Activated CD4-positive, alpha-beta T cell treated with anti-CD3 and anti-CD28 coated beads, Interleukin-2, amount 10 ng/mL, durations not matched to agents 7 days and 5 days (primary cell): ENCODE measurements at places on chromosomes 7 and 10.

- no peak for DNase-seq
Observed at GRCh38 chr10:101935431-101935830, 91.8 kb upstream of the KCNIP2 start.

- DNase-seq, result no peak
Observed at GRCh38 chr10:14116021-14116420, 214.7 kb downstream of the FRMD4A start.

- DNase-seq, result no peak
Observed at GRCh38 chr10:62996516-62996915, 136.6 kb upstream of the NRBF2 start.

GRCh38 chr10:97090644-97091043 lies 95.1 kb downstream of the SLIT1 start:
- no peak for DNase-seq

GRCh38 chr7:98365863-98366561 lies 34.9 kb downstream of the BAIAP2L1 start:
- no peak for DNase-seq

- no peak for DNase-seq
Observed at GRCh38 chr7:44150466-44150832, 9.3 kb upstream of the MYL7 start.

DNA sequence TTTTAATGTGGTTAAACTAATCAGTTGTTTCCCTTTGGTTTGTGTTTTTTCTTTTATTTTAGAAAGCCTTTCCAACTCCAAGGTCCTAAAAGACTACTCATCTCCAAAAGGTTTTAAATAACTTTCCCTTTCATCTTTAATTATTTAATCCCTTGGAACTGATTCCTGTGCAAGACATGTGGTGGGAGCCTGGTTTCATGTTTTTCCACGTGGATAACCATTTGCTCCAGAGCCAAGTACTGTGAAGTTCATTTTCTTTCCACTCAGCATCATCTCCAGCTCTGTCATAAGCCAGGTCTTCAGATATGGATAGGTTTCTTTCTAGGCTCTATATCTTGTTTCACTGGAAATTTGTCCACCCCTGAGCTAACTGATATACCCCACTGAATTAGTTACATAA lies 16.7 kb downstream of the PPP1R3C start:
- DNase-seq, result no peak

GRCh38 chr10:1873661-1874315 lies 136.5 kb upstream of the ADARB2 start:
- DNase-seq, result no peak

DNA sequence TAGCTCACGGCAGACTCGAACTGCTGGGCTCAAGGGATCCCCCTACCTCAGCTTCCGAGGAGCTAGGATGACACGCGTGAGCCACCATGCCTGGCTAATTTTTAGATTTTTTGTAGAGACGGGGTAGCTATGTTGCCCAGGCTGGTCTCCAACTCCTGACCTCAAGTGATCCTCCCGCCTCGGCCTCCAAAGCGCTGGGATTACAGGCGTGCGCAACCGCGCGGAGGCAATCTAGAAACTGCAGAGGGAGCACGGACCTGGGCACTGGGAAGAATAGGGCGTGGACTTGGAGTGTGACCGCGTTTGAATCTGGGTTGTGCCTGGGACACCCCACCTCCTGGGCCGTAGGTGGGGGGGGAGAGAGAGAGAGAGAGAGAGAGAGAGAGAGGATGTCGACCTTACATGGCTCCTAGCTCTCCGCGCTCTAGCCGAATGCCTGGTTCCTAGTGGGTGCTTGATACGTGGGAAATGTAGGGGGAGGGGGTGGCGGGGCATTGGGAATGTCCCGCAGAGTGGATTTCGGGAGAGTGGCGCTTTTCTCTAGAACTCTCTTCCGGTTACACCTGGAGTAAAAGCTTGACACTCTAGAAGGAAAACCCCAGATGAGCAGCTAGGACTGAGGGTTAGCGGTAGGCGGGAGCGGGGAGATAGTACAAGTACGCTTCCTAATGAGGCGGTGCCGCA lies 1.2 kb upstream of the MAP3K8 start:
- DNase-seq, result peak; percentile 13

GRCh38 chr7:94109556-94109955 lies 105.4 kb upstream of the BET1 start:
- no peak for DNase-seq

DNA sequence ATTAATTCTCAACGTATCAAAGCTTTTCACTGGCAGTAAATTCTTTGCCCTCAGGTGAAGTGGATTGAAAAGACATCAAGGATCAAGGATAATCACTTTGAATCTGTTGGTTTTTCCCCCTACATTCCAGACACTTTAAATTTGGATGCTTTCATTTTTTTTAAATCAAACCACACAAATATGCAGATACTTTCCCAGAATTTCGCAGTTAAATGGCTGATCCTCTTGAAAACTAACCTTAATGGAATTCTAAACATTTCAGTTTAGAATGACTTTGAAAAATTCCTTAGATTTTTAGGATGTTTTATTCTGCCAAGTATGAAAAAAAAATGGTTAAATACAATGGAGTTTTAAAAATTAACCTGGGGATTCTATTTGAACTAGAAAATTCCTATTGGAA lies 325.9 kb downstream of the GFRA1 start:
- DNase-seq, result no peak

DNA sequence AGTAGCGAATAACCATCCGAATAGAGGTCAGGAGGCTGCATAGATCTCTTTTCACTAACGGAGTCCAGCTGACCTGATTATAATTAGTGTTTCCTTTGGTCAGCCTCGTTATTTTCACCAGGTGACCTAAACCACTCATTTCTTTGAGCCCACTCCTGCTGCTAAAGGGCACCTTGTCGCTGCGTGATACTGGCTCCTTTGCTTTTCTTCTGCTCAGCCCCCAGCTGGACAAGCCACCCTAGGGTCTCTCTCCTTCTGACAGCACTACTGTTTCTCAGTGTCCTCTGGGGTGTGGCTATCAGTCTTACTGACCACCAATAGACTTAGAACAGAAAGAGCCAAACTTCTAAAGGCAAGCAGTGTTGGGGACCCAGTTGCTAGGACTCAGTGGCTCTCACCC lies 2.7 kb upstream of the IGFBP3 start:
- no peak for DNase-seq

GRCh38 chr10:7738536-7739407 lies 35.7 kb downstream of the ITIH2 start:
- no peak for DNase-seq

DNA sequence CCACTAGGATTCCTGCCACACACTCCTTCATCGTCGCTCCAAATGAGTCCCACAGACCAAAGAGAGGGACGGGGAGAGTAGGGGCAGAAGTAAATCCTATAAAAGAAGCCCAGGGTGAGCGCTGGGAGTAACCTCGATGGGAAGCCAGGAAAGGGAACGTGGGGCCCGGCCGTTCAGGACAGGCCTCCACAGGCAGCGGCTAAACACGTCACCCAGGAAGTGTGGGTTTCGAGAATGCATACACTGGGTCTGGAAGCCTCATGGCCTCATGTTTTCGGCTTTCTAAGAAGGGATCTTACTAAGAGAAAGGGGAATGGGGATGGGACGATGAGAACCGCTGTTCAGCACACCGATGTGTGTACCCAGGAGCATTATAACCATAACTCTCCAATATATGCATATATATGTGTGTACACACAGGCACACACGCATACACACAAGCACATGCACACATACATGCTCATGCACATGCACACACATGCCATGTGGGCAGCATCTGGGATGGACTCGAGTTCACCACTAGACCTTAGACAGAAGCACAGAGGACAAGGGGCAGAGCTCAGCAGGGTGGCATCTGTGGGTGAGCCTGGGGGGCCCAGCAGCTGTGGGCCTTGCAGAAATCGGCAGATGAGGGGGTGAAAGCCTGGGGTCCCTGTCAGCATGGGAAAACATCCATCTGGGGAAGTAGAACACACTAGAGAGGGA lies 14.8 kb upstream of the CNPY1 start:
- no peak for DNase-seq

- DNase-seq, result no peak
Observed at GRCh38 chr7:135348493-135348892, 114.9 kb downstream of the STRA8 start.

- DNase-seq, result no peak
Observed at GRCh38 chr7:738723-739454, 11.8 kb upstream of the PRKAR1B start.

GRCh38 chr7:118492466-118492865 lies 268.0 kb downstream of the ANKRD7 start:
- DNase-seq, result no peak

DNA sequence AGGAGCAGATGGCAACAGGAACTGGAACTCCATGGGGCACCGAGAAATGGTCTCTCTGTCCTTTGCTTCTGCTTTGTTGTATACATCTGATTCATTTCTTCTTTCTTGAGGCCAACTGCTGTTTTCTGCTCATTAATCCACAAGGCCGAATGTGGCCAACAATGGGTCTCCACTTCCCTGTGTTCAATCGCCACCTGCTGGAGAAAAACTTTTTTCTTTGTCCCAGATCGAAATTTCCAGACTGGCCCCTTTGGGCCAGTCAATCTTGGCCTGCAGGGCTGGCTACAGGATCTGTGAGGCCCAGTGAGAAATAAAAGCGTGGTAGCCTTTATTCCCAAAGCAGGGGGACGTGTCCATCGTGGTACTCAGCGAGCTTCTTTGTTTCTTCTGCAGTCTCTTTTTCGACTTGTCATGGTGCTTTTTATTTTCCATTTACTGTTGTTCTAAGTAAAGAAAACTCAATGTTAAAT lies 58.8 kb downstream of the PARP12 start:
- DNase-seq, result peak; percentile 57

DNA sequence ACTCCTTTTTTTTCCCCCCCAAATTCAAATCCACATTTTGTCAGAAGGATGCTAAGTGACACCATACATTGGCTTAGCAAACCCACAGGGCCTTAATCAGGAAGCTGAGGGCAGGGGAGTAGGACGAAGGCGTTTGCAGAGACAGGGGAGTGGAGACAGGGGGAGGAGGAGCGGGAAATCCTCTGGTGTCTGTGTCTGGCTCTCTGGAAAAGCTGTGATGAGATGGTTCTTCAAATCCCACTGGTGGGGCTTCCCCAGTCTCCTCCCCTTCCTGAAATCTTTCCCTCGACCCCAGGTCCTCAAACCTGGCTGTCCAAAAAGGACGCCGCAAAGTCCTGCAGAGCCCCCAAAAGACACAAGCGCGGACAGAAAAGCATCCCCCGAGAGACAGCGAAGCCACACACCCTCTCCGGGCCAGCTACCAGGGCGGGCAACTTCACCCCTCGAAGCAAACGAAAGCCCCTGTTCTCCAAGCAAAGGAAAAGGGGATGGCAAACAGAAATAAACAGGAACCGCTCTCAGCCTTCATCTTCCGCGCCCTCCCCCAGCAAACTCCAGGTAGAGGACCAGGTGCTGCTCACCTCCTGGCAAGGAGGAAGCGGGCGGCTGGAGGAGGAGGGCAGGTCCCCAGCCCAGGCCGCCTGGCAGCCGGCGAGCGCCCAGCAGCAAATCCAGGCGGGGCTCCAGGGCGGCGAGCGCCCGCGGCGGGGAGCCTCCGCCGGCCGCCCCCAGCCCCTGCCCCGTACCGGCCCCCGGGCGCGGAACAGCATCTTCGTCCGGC lies 520 bp downstream of the ELAPOR2 start:
- peak; percentile 12 for DNase-seq
